ENCODE measurements at places on chromosomes 4 and X.

GRCh38 chrX:151724563-151725337, 8.9 kb downstream of the FATE1 start:
- no peak for DNase-seq

GRCh38 chrX:14232688-14233087, 203.0 kb upstream of the GEMIN8 start:
- no peak for DNase-seq

DNA sequence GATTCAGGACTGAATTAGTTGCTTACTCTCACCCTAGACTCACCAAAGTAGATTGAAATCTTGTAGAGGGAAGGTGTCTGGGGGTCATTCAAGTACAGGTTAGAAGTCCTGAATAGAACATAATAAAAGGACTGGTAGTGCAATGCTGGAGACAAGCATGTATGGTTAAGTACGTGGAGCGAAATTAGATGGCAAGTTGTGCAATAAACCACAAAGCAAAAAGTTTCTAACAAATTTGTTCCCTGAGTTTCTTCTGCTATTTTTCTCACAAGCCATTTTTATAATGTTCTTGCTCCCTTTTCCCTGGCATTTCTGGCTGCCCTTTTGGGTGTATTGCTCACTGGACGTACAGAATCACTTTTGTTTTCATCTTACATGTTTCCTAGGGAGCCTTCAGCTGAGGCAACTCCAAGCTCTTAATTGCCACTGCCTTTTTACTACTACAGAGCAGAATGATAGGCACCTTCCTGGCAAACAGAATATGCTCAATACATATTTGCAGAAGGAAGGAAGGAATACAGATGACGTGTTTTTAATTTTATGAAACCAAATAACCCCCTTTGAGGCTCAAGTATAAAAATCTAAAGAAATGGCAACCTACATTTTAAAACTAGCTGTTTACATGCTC, 23.4 kb downstream of the LANCL3 start:
- DNase-seq, result no peak

DNA sequence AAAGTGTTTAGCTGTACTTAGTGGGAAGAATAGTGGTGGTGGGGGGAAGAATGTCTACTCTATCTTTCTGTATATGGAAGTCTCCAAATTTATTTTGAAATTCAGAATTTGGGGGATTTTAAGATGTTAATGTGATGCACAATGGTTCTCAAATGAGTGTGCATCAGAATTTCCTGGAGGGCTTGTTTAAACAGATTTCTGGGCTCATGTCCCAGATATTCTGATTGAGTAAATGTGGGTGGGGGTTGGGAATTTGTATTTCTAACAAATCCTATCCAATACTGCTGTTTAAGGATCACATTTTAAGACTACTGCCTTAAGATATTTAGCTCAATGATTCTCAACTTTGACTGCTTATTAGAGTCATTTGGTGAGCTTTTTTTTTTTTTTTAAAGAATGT, 15.1 kb upstream of the INTS6L start:
- no peak for DNase-seq

DNA sequence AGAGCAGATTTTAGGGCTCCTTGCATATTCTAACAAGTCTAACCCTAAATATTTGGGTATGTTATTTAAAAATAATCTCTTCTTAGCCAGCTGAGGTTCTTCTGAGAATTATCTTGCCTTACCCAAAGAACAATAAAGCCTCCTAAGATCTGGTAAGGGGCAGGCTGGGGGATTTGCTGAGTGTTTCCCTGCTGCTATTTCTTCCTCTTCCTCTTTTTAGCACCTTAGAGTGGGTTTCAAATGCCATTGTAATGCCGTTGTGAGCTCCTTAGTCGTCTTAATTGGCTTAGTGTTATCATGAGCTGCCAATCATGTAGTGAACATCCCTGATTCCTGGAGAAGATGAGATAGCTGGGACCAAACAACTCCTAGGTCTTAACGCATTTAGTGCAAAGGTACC, 15.4 kb downstream of the STOX2 start:
- DNase-seq, result no peak
